ENCODE measurements at places on chromosomes 3 and 15.

GRCh38 chr3:126213379-126214028 lies 33.1 kb upstream of the ALDH1L1 start:
- no peak for DNase-seq

DNA sequence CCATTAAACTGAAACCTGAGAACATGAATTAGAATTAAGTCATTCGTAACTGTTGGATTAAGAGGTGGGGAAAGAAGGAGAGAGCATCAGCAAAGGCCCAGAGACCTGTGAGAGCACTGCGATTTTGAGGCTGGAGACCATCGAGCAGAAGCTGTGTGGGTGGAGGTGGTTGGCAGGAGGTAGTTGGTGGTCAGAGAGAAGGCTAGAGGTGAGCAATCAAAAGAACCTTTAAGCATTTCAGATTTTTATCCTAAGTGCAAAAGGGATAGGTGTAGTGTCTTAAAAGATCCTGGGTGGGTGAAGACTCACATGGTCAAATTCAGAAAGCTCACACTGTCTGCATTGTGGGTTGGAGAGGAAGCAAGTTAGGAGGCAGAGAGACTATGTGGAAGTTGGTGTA lies 65.1 kb upstream of the TEX264 start:
- no peak for DNase-seq

DNA sequence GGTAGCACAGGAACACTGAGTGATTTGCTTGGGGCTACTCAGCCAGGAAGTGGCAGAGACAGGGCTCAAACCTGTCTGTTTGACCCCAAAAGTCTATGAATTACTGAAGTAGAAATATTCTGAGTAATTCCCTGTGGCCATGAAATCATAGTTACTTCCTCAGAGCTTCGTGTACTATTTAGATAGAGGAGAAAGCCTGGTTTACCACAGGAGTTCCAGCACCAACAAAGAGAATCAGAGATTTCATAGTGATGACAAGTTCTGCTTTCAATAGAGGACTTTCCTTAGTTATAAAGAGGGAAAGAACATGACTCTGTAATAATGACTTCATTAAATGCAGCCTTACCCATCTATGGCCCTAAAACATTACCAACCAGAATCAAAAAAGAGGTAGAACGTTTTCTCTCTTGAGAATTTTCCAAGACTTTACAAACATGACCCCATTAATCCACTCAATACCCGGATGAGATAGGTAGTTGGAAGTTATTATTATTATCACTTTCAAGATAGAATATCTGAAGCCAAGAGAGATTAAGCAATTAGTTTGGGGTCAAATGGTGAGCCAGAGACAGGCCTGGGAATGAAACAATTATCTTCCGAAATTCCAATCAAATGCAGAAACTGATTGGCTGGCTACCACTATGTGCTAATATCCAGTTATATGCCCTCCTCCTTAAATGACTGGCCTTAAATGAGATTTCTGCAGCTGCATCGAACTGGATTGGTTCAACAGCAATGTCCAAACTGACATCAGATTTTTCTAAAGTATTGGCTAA lies 13.6 kb upstream of the WNT5A start:
- no peak for DNase-seq

GRCh38 chr3:114378760-114379159 lies 84.9 kb downstream of the TIGIT start:
- no peak for DNase-seq

- no peak for DNase-seq
Observed at GRCh38 chr3:160720123-160720746, 35.8 kb upstream of the PPM1L start.

GRCh38 chr3:107366766-107367165 lies 10.5 kb upstream of the CCDC54 start:
- peak; percentile 25 for DNase-seq

DNA sequence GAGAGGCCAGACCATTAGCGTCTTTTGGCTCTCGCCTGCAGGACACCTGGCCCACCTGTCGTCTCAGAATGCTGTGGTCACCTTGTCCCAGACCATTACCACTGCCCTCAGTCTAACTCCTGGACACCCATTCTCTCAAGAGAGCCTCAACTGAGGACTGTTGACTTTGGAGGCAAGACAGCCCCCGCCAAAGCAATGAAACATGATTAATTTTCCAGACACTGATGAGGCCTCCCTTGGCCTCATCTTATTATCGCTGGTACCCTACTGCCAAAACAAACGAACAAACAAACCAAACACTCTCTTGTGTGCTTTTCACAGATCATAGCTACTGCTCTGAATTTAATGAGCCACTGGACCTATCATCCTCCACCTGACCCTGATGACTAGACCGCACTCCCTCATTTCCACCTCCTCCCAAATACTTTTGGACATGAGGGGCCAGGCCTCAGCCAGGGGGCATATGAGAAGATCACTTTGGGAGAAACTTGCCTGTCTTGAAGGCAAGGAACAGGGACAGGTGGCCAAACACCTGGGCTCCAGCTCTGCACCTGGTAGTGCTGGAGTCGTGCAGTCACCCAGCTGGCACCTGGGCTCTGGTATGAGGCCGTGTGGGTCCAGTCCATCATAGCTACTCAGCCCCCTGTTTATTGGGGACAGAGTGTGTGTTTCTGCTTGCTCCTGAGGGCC lies 27.6 kb downstream of the ALS2CL start:
- DNase-seq: no peak

DNA sequence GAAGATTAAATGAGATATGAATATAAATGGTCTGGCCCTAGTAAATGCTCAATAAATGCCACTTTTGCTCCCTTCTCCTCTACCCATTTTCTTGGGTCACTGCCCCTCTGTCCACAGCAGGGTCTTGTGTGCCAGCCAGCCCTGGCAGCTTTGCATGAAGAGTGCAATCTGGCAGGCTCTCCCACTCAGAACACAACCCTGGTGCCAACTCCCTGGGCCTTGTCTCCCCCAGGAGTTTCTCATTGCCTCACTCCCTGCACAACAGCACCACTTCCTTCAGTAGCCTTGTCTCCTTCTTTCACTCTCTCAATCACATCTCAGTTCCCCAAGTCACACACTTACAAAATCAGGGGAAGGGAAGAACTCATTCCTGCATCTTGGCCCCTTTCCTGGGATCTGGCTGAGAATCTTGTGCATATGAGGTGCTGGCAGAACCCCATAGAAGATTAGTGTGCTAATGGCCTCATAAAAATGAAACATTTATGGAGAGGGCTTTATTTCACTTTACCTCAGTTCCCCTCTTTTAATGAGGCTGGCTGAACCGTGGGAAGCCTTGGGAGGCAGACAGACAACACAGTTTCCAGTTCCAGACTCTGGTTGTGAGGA lies 445.9 kb upstream of the PROK2 start:
- DNase-seq: no peak

GRCh38 chr3:196192524-196193051 lies 18.6 kb downstream of the ZDHHC19 start:
- peak; percentile 51 for DNase-seq

GRCh38 chr3:20736287-20736852 lies 550.4 kb upstream of the SGO1 start:
- DNase-seq: no peak

DNA sequence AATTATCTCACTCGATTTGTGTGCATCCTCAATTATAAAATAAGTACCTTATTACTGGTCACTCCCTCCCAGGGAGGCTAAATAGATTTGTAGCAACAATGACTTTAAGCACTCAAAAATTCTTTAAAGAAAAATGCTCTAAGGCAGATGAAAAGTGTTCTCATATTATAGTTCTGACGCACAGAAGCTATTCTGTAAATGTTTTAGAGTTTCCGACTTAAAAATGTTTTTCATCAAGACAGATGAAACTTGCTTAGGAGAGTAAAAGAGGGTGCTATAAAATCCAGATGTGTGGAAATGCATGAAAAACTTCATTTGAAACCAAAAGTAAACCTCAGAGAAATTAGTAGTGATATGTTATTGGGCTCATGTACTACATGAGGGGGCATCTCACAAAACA lies 398.4 kb upstream of the KCNMB2 start:
- DNase-seq: no peak

DNA sequence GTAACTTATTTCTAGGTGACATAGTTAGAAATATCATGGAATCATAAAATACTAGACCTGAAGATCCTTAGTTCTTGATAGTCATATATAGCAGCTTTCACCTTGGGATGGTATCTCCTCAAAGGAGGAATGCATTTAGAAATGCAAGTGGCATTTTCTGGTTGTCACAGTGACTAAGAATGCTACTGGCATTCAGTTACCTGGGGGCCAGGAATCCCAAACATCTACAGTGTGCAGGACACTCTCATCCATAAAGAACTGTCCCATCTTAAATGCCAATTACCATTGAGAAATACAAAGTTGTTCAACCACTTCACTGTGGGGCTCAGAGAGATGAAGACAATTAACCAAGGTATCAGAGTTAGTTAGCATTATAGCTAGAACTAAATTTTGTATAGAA lies 36.7 kb downstream of the MYH15 start:
- no peak for DNase-seq

DNA sequence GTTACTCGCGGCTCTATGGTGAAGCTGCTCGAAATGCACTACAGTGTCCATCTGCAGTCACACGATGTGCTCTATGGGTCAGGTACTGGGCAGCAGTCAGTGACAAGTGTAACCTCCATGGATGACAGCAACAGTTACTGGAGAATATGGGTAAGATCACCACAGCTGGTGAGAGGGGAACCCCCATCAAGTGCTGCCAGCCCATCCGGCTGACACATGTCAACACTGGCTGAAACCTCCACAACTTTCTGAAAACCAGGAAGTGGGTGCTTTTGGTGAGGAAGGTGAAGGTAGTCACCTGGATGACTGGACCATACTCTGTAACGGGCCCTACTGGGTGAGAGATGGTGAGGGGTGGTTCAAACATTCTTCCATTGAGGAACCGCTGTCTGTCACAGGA lies 87.4 kb upstream of the C15orf39 start:
- no peak for DNase-seq

GRCh38 chr3:104974316-104974715 lies 392.4 kb upstream of the ALCAM start:
- no peak for DNase-seq

GRCh38 chr3:119352863-119353527 lies 58.8 kb downstream of the ARHGAP31 start:
- no peak for DNase-seq

DNA sequence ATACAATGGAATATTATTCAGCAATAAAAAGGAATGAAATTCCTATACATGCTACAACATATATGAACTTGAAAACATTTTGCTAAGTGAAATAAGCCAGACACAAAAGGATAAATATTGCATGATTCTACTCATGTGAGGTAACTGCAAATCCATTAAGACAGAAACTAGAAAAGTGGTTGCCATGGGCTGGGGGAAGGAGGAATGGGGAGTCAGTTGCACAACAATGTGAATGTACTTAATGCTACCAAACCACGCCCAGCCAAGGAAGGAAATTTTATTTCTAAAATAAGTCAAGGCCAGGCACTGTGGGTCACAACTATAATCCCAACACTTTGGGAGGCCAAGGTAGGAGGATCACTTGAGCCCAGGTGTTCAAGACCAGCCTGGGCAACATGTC lies 9.8 kb upstream of the GMPPB start:
- no peak for DNase-seq

GRCh38 chr3:5756443-5756842 lies 568.9 kb downstream of the EDEM1 start:
- DNase-seq: no peak

DNA sequence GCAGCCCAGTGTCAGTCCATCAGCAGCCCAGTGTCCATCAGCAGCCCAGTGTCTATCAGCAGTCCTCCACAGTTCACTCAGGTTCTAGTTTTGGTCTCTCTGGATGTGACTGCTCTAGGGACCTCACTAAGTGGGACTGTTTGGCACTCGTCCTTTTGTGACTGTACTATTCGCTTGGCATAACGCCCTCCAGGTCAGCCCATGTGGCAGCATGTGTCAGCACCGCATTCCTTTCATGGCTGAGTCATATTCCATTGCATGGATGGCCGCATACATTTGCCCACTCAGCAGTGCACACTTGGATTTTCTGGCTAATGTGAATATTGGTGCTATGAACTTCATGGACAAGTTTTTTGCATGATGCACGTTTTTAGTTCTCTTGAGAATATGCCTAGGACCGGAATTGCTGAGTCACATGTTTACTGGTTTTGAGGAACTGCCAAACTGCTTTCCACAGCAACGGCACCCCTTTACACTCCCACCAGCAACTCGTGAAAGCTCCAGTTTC lies 16.4 kb downstream of the CHST13 start:
- DNase-seq: no peak

DNA sequence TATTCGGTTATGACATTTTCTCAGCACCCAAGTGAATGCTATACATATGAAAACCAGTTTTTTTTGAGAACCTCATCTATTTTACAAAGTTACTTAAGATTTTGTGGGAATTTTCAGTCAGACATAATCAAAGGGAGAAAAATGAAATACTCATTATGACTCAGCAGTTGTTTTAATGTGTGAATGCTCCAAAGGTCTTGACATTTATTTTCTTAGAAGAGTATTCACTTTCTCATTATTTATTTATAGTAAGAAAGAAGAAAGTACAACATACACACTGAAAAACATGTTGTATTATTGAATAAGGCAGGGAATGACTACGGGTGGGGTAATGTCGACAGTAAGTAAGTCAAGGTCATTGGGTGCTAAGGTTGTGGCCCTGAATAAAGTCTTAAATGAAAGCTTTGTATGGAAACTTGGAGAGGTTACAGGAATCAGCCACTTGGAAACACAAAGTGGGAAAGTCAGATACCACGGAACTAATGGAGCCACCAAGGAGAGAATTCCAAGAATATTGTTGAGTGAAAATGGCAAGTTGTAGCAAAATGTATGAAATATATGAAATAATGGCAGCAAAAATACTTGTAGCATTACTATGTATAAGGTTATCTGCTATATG lies 844.5 kb downstream of the TBL1XR1 start:
- no peak for DNase-seq

- DNase-seq: no peak
Observed at GRCh38 chr3:95134693-95135413, 1072.0 kb downstream of the NSUN3 start.

DNA sequence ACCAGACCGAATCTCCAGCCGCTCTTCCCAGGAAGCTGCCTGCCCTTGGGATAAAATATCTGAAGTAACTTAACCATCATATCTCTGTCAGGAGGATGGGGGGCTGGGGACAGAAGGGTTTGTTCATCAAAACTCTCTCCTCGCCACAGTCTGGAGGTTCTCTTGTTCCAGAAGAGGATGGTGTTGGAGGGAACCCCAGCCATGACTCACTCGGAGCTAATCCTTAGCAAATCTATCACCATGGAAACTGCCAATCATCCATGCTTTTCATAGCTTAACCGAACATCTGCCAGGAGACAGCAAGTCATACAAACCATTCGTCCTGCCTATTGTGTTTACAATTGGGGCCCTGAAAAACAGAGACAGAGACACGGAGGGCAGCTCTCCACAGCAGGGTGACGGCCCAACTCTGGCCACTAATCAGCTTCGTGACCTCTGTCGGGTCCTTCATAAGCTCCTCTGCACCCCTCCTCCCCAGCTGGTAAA lies 73.8 kb upstream of the HEG1 start:
- DNase-seq: peak; percentile 29

- no peak for DNase-seq
Observed at GRCh38 chr15:91926908-91927270, 73.4 kb downstream of the SLCO3A1 start.

DNA sequence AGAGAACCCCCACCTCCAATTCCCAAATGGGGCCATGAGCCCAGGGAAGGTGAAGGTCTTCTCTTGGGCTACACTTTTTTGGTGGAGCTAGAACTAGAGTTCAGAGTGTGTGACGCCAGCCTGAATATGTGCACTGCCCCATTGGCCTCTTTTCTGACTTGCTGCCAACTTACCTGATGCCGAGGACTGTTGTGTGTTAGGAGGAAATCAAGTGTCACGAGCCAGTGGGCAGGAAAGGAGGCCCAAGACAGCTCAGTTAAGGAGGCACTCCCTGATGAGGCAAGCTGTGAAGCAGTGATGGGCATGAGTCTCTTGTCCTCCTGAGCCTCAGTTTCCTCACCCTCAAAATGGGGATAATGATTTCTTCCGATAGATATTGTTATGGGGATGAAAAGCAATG lies 107.8 kb downstream of the ANP32A start:
- no peak for DNase-seq

Measured in K562 (cell line).